ENCODE measurements at places on chromosomes 1 and 21.

GRCh38 chr1:28985427-28985826 lies 71.1 kb downstream of the EPB41 start:
- no peak for DNase-seq

DNA sequence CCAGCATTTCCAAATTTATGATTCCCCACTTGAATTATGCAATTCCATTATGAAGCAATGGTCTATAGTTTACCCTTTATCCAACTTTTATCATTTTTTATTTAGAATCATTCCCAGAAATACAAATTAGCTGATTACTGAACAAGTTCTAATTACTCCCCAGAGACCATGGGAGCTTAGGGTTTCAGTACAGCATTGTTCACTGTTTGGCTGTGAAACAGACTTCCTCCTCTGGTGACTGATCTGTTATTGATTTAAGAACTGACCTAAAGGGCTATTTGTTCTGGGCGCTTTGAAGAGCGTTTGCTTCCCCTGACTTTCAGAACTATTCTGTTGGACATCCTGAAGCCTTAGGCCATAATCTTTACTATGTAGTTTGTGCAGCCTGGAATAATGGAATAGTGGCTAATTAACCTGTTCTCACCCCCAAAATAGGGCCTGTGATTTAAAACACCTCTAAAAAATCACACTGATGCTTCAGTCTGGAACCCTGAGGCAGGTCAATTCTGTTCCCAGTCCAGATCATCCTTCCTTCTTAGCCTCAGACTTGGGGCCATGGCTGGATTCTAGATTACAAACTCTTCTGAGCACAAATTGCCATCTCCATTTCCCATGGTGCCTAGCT lies 58.7 kb downstream of the ALG14 start:
- DNase-seq, result no peak

DNA sequence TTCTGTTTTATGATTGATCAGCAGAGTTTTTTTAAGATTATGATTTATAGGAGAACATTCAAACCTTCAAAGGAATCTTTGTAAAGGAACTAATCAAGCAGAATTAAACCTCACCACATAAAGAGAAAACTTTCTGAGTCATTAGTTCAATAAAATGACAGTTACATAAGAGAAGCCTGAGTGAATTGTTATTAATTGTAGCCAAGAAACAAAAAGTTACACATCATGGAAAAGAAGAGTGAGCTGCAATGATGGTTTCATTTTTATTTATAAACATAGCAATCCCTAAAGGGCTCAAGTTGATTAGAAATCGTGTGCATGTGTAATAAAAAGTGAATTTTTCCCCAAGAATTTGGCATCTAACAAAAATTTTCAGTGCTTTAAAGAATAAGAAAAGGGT lies 731.4 kb downstream of the LTN1 start:
- DNase-seq, result no peak

GRCh38 chr21:31317688-31318087 lies 26.4 kb downstream of the TIAM1 start:
- DNase-seq, result no peak

GRCh38 chr1:31214316-31215064 lies 25.2 kb downstream of the NKAIN1 start:
- DNase-seq, result no peak

DNA sequence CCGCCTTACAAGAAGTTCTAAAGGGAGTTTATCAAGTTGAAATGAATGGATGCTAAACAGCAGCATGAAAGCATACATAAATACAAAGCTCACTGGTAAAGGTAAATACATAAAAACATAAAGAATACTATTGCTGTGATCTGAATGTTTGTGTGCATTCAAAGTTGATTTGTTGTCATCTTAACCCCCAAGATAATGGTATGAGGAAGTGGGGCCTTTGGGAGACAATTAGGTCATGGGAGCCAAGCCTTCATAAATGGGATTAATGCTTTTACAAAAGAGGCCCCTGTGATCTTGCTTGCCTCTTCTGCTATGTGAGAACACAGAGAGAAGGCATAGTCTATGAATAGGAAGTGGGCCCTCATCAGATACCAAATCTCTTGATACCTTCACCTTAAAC lies 209.0 kb upstream of the SAMSN1 start:
- DNase-seq, result no peak

- DNase-seq, result peak; percentile 46
These were observed 550.9 kb downstream of the SMYD3 start for GRCh38 chr1:245956225-245956624.

DNA sequence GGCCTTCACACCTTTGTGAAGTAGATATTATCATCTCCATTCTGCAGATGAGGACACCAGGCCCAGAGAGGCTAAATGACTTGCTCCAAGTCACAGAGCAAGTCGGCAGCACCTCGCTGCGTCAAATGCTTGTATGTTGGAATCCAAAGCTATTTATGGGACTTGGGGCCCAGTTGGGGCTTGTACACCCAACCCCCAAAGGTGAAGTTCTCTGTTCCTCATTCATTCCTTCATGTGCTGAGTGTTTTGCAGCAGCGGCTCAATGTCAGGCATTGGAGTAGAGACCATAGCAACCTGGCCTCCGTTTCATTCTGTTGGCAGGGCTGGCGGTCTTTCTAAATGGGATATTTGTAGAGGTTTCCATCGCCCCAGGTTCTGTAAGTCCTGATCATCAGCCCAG lies 113.4 kb upstream of the SLC25A33 start:
- DNase-seq, result no peak

DNA sequence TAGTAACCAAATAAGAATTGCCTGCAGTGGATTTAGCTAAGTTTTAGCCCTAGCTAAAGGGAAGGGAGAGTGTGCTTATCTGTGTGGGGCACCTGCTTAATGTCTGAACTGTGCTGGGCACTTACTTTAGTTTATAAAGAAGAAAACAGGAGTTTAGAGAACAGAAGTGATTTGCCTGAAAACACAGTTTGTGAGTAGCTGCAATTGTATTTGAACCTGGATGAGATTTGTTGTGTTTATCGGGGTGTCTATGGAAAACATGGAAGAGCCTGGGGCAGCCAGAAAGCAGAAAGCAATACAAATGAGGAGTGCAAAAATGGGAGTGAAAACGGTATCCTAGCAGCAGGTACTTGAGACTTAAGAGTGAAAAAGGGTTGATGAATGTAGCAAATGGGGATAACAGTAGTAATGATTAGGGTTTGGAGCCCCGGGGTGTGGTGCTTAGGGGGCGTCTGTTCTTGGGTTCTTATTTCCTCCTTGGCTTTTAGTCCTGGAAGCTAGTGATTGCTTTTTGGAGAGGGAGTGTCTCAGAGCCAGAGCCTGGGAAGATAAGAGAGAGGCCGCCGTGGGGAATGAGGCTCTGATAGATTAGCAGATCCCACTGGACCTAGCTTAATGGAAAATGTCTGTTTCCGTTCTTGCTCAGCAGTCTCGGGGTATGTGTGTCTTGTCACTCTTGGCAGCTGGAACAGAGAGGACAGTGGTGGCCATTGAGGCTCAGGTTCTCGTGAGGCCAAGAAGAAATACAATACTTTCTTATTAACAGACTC lies 5.6 kb downstream of the PRCC start:
- DNase-seq, result no peak

- DNase-seq, result no peak
These were observed 2.8 kb upstream of the MTF2 start for GRCh38 chr1:93076268-93076667.

GRCh38 chr1:159214149-159214760 lies 9.6 kb downstream of the ACKR1 start:
- DNase-seq, result peak; percentile 30

DNA sequence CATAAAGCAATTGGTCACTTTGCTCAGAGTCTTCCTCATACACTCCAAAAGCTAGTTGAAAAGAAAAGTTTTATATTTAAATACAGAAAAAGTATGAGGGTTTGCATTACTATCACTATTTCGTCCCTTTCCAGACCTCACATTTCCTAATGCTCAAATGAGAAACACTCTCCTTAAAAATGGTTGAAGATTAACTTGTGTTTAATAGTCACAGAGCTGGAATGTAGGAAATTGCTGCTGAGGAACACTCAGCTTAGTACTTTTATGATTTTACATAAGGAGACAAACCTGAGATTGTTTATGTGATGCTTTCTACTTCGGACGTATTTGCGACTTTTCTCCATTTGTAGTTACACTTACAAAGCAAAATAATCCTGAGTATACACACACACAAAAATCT lies 39.8 kb downstream of the MYSM1 start:
- DNase-seq, result no peak

DNA sequence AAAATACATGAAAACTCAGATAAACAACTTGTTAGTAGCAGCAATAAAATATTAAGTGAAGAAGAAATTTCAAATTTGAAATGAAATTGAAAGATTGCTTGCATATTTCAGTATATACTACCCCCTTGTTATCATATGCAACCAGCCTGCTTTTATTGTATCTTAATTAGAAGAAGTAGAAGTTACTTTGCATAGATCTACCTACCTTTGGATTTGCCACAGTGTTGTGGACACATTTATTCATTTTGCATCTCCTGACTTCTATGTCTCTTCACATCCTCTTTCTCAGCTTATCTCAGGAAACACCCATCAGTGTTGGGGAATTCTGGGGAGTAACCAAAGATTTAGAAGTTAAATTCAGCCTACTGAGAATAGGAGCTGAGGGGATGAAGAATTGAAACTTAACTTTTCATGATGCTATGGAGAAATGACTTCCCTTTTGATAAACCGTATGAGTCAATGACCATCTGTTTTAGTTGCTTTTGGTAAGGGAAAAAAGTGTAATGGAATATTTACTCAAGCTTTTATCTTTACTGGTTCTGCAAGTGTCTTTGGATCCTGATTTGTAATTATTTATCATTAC lies 96.9 kb downstream of the RGL1 start:
- no peak for DNase-seq

DNA sequence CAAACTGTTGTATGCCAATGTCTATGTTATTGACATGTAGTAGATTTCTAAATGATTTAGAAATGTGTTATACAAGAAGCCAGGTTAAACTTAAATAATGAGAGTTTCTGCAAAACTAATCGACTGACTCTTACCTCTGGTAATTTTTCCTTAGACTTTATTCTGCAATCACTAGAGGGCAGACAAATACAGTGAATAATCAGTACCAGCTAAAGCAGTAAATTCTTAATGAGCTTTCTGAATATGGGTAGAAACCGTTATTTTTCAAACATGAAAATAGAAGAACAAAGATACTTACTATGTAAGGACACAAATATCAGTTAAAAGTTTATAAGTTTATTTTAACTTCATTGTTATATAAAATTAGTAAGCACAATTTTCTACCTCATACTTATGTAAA lies 97.9 kb upstream of the RGS1 start:
- peak; percentile 33 for DNase-seq

DNA sequence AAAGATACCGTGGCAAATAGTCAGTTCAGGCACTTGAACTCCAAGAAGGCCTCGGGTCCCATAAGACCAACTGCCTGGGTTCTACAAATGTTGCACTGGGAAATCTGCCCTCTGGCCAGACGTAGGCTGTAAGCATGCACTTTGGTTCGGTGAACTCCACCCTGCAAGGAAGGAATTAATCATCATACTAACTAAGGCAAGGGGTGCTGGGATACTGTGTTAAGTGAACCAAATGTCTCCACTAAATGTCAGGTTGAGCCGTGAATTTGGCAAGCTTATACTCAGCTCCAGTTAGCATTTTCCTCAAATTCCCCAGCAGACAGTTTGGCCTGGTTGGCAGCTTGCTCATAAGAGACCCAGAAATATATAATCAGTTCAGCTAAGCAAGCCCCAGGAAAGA lies 385.9 kb downstream of the GPATCH2 start:
- no peak for DNase-seq

- DNase-seq, result no peak
These were observed 47.4 kb upstream of the EXO1 start for GRCh38 chr1:241800640-241801039.

GRCh38 chr1:224632381-224632871 lies 16.3 kb downstream of the CNIH3 start:
- DNase-seq, result peak; percentile 92

GRCh38 chr1:232471250-232471649 lies 158.7 kb downstream of the SIPA1L2 start:
- peak; percentile 61 for DNase-seq

DNA sequence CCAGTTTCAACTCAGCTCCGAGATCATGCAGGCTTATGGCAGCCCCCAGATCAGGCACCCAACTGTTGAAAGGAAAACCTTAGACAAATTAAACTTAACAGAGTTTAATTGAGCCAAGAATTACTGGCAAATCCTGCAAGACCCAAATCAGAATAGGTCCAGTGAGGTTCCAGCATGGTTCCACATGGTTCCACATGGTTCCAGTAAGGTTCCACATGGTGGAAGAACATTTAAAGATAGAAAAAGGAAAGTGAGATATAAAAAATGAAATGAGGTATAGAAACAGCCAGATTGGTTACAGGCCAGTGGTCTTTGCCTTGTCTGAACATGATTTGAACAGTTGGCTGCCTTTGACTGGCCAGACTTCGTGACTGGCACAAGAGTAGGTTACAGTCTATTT lies 288.8 kb upstream of the LRRC7 start:
- no peak for DNase-seq
